ENCODE measurements at places on chromosomes 12 and 14.
A peak's percentile ranks its signal among the peaks of the same experiment; 100 is the strongest.

DNA sequence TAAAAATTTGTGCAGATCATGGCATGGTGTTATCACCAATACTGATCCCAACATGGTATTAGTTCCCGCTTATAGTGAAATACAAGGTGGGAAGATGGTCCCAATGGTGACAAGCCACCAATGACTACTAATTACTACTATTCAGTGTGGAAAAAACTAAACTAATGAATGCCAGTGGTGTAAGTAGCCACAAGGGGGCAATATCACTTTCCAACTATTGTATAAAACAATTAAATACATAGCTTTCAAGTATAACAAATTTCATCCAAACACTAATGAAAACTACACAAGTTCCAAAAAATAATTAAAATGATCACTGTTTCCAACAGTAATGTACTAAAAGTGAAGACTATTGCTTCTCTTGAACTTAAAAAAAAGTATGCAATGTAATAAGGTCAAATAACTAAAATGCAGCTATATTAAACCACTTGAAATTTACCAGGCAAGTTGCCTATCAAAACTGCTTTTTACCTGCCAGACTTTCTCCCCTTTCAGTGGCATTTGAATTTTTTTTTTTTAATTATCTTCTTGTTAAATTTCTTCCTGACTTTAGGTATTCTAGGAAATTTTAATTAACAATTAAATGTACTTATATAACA, 58.0 kb downstream of the PAPLN start:
- DNase-seq, result peak; percentile 20

DNA sequence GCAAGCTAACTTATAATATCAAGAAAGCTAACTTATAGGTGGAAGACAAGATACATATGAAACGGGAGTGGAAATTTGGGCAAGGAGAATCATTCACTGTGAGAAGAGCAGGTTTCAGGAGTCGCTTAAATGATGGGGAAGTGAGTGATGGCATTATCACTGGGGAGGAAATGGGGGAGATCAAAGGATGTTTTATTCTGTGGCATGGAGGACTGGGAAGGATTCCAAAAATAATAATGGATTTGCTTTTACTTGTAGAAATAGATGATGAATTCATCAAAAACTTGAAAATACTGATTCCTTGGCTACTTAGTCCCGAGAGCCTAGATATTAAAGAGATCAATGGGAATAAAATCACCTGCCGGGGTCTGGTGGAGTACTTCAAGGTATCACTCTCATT, 47.8 kb downstream of the SAV1 start:
- DNase-seq, result no peak

DNA sequence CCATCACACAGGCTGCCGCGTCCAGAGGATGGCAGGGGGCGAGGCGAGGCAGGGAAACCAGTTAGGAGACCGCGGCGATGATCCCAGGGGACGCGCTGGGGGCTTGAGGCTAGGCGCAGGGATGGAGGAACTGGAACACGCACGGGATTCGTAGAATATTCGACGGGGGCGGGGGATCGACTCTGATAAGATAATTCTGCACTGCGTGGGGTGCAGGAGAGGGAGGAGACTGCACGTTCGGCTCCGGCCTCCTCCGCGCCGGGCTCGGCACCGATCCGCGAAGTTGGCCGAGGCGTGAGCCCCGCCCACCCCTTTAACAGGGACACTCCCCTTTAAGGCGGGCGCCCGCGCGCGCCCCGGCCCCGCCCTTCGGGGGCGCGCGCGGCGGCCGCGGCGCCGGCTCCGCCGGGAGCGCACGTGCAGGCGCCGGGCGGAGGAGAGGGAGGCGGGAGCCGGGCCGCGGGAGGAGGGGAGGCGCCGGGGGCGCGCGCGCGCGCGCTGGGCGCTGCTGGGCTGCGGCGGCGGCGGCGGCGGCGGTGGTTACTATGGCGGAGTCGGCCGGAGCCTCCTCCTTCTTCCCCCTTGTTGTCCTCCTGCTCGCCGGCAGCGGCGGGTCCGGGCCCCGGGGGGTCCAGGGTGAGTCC, at the start of gene ACVR1B:
ACVR1B (plus strand) TSS at position 501 of the 644 bp plus-strand sequence; CDS start at position 546, 45 bp downstream.
- no peak for DNase-seq

DNA sequence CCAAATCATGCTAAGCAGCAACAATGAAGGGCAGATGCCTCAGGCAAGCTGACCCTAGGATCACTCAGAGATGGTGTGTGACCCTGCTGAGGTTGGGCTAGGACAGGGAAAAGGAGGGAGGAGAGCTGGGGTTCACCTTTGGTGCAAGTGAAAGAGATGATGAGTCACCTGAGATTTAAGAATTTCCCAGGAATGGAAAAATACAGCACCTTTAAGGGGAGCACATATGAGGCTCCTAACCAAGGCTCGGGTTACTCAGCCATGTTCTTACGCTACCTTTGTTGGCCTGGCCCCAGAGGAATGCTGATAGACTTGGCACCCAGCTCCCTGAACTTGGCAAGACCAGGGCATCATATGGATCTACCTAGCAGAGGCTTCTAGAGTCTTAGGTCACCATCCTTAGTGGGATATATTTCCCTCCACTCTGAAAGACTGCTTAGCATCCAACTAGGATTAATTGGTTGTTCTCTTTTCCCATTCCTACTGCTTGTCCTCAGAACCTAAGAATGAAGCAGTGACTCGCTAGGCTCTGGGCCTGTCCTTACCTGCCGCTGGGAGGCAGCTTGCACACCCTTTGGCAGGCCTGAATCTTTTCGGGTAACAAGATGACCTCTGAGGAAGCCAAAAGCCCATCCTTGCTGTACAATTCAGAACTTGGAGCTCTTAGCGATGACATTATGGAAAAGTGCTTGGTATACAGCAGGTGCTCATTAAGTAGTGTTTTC, 4.0 kb upstream of the NAA25 start:
- no peak for DNase-seq

DNA sequence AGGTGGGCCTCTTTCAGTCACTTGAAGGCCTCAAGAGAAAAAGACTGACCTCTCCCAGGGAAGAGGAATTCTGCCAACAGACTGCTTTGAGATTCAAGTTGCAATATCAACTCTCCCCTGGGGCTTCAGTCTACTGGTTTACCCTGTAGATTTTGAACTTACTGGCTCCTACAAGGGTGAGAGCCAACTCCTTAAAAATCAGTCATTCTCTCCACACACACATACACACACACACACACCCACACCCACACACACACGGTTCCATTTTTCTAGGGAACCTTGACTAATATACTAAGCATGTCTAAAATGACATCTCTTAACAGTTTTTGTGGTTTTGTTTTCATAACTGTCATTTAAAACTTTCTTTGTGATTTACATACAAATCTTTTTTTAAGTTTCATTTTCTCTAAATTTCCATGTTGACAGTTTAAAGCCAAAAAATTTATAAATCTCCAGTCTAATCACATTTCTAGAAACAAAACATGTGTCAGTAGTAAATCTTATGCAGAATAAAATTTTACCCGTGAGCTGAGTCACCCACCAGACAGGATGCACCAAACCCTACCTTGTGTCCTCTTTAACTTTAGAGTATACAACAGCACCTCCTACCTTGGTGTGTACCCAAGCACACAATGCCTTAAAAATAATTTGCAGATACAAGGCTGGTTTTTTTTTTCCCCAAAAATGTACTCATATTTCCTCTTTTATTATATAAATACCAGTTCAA, 394.6 kb downstream of the AEBP2 start:
- DNase-seq, result no peak

GRCh38 chr12:560691-561390, 101.1 kb downstream of the B4GALNT3 start:
- DNase-seq, result no peak

- DNase-seq, result no peak
Measured at GRCh38 chr14:99454246-99454645, 26.4 kb downstream of the SETD3 start.

- no peak for DNase-seq
Measured at GRCh38 chr12:56081393-56082347, 1.7 kb downstream of the ERBB3 start.

DNA sequence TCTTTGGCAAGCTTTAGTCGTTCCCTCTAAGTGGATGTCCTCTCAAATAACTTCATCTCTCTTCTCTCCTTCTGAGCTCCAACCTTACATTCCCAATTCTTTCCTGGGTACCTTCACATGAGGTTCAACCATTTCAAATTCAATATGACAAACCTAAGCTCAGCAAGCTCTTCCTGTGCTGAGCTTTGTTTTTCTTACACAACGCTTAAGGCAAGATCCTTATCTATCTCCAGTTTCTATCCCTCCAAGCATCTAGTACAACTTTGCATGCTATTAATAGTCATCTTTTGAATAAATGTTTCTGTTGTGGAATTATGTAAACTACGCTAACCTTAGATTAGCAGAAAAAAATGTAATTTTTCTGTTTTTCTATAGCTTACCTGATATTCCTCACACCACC, 63.7 kb upstream of the IFNG-AS1 start:
- no peak for DNase-seq

GRCh38 chr12:95118138-95118787, 44.8 kb upstream of the NR2C1 start:
- no peak for DNase-seq

- no peak for DNase-seq
Measured at GRCh38 chr12:23899434-23899833, 50.0 kb downstream of the SOX5 start.

GRCh38 chr14:104166698-104167097, 28.3 kb downstream of the KIF26A start:
- no peak for DNase-seq

- no peak for DNase-seq
Measured at GRCh38 chr12:98714426-98714825, 69.3 kb downstream of the APAF1 start.

GRCh38 chr12:48686615-48687334, 4.7 kb upstream of the KANSL2 start:
- DNase-seq, result no peak

- no peak for DNase-seq
Measured at GRCh38 chr14:63788011-63788933, 60.4 kb upstream of the SGPP1 start.

DNA sequence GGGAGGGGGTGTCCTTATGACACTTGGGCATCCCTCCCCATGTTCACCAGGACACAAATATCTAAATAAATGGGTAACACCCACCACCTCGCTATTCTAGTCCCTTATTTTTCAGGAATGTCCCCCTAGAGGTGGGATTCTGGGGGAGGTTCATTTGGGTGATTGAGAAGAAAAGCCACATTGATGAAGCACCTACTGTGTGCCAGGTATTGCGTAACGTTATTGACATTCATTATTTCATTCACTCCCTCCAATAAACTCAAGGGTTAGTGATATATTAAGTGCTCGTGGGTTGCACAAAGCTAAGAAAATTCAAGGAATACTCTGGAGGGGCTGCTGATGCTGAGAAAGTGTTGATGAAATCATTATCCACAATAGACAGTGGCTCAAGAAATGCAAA, 92.5 kb upstream of the NOS1 start:
- DNase-seq, result no peak

DNA sequence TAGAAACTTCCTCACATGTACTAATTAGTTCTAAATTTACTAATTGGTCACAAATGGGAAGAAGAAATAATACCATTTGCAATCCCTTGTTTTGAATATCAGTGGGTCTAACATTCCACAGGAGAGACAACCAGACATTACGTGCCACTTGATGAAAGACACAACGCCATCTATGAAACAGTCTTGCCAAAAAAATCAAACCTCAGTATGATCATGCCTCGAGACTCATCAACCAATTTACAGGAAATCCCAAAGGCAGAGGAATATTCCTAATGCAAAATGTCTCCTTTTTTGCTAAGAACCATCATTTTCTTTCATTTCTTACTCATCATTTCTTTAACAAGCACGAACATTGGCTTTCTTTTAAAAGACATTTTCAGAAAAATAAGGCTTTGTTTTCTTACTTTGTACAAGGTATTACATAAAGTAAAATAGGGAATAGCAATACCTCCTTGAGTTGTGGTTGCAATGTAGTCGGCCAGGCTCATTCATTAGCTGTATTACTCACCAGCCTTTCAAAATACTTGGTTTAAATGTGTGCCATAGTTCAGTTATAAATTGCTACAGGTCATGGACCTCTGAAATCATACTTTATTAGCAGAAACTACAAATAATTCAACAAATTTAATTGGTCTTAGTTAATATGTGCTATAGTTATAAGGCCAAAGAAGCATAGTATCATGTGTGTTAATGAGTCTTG, 436.2 kb upstream of the FLRT2 start:
- no peak for DNase-seq

GRCh38 chr12:132469423-132469822, 20.5 kb upstream of the FBRSL1 start:
- DNase-seq, result no peak

DNA sequence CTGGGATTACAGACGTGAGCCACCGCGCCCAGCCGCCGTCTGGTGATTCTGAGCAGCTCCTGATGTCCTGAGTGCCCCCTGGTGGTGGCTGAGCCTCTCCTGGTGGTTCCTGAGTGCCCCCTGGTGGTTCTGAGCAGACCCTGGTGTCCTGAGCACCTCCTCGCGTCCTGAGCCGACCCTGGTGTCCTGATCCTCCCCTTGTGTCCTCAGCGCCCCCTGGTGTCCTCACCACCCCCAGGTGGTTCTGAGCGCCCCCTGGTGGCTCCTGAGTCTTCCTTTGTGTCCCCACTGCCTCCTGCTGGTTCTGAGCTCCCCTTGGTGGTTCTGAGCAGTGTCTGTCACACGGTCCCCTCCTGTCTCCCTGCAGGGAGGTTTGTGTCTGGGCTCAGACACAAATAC, 1304.9 kb downstream of the TMEM121 start:
- DNase-seq, result no peak

DNA sequence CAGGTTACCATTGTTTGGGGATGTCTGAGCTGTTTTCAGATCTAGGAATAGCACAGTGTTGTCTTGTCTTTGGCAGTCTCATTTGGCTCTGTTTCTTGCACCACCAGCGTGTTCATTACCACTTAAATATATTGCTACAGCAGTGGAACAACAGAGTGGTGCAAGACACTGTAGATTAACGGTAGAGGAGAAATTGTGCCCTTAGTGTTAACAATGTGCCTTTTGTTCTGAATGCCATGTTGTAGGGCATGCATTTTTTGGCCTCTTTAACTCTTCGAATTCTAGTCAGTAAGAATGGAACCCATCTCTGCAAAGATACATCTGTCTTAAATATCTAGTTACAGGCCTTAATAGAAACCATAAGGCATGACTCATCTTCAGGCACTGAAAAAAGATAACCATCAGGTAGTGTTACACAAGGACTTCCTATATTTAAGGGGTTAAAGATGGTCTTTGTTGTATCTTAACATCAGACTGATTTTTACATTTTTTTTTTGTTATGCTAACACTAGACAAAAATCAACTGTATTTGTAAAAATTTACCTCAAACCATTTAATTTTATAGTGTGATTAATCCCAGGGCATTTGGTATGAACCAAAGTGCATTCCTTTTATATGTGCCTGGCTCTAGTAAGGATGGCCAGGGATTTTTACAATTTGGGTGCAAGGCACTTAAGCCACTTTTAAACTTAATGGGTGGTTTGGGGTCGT, 12.9 kb downstream of the DYRK2 start:
- DNase-seq, result peak; percentile 90

- peak; percentile 16 for DNase-seq
Measured at GRCh38 chr14:83342590-83342989, 1808.9 kb upstream of the SEL1L start.

DNA sequence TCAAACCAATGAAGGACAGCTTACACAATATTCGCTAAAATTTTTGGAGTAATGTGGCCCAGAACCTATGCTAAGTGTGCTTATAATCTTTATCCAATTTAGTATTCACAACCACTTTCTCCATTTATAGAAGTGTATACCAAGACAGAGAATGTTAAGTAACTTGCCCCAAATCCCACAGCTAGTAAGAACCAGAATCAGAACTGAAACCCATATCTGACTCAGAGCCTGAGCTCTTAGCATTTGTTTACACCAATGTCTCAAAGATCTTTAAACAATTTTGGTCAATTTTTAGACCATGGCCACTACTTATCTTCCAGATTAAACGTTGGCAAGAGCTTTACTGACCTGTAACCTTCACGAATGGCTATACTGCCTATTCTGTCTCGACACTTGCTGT, 53.0 kb downstream of the PAPLN start:
- DNase-seq, result no peak
